GM06990 (cell line): ENCODE measurements at places on chromosomes 5 and 9.

DNA sequence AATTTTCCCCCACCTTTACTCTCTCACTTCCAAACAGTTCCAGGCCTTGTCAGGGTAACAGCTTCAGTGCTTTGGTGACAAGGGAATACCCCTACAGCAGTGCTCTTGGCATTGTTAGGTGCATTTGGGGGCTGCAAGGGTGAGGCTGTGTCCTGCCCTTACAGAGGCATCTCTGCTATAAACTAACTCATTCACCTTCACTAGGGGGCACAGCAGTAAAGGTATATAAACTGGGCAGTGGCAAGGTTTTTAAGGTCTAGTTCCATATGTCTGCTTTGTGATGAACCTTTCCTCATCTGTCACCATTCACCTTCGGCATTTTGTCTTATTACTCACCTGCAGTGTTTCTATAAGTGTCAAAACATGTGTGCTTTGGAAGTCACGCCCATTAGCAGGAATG lies 79.1 kb upstream of the GPR151 start:
- no peak for DNase-seq

DNA sequence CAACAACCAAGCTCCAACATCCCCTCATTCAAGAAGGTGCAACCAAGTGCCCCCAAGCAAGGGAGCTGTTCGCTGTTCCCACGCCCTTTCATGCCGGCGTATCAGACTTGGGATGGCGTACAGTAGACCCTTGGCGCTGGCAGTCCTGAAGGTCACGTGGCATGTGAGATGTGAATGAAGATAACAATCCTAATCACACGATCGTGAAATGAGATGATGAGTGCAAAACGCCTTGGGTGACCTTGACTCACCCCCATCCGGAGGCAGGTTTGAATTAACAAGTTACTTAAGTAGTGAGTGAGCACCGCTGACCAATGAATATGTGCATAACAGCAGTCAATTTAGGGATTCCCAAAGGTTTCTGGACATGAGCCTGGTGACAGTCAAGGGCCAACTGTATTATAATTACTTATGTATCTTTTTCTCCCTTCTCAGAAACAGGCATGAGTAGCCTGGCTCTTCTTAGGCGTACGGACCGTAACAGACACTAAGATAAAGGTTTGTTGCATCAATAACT lies 150.2 kb downstream of the TTLL11 start:
- DNase-seq, result no peak

DNA sequence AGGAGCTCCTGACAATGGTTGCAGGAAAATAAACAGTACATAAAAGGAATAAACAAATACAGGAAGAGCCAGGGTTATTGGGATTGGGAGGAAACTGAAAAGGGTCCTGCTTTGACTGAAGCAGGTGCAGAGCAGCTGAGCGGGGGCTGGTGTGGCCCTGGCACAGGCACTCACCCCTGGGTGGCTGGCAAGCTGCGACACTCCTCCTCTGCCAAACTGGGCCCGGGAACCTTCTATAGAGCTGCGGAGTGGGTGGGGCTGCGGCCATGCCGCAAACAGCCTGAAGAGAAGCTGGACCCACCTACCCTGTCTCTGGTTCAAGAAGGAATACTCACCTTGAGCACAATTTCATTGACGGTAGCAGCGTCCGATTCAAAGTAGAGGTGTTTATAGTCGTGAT lies 182.5 kb downstream of the GAPVD1 start:
- no peak for DNase-seq

DNA sequence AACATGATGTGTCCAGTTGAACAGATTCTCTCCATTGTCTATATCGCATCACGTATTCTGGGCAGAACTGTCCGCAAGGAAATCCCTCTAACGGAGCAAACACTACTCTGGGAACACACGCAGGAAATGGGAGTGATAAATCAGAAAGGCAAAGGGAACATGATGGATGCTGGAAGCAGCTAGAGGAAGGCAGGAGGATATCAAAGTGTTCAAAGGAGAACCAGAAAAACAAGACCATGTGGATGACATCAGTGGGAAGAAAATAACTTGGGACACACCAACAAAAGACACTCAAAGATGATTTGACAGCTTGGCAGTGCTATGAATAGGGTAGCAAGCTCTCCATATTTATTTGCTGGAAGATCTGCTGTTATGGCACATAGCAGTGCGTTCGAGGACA lies 142.9 kb downstream of the PLK2 start:
- DNase-seq, result no peak

- DNase-seq, result no peak
These were observed 202.9 kb upstream of the MSX2 start for GRCh38 chr5:174521449-174521848.

- no peak for DNase-seq
These were observed 3.3 kb upstream of the DCTN3 start for GRCh38 chr9:34623374-34624235.

GRCh38 chr5:173234129-173234790 lies 746 bp downstream of the NKX2-5 start:
- DNase-seq, result no peak

- no peak for DNase-seq
These were observed 148.2 kb downstream of the COX7C start for GRCh38 chr5:86765778-86766502.

- DNase-seq, result no peak
These were observed 35.2 kb downstream of the NCS1 start for GRCh38 chr9:130207241-130207992.
